Umbilical cord (tissue), 2 donors: ENCODE measurements at places on chromosomes 7 and 10.

DNA sequence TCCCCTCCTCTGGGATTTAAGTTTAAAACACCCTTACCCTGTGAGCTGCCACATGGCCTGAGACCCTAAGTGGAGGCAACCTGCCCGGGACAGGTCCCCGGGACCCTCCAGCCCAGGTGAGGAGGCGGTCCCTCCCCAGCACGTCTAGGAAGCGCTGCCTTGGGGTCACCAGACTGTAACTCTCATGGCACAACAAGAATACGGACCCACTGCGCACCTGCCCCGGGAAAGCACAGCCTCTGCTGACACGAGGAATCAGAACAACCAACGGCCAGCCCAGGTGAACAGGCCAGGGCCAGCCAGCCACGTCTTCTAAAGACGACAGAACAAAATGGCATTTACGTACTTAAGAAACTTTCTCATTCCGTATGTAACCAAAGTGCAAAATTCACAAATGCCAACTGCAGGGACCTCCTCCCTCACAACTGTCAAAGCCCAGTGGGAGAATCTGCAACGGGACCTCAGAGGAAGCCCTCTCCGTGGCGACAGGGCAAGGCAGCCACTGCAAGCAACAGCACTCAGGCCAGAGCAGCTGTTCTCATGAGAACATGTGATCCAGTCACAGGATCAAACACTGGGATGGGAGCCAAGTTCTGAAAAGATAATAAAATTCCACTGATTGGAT lies 208.4 kb downstream of the DIP2C start:
- DNase-seq = peak; percentile 38

- no peak for DNase-seq
These were observed 205.4 kb downstream of the ZEB1 start for GRCh38 chr10:31524460-31524859.

DNA sequence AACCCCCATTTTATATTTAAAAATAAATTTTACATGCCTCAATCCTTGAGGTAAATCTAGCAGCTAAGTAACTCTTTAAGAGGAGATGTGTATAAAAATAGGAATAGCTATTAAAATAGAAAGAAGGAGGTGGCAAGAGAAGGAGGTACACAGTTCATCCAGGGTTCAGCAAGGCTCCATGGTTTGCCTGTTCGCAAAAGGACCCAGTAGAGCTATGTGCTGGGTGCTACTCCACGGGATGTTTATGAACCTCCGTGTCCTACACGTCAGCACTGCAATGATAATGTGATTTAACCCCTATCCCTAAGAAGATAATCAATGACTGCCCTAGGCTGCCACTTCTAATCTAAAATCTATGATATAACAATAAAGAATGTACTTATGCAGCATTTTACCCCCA lies 926 bp upstream of the DENND11 start:
- no peak for DNase-seq

DNA sequence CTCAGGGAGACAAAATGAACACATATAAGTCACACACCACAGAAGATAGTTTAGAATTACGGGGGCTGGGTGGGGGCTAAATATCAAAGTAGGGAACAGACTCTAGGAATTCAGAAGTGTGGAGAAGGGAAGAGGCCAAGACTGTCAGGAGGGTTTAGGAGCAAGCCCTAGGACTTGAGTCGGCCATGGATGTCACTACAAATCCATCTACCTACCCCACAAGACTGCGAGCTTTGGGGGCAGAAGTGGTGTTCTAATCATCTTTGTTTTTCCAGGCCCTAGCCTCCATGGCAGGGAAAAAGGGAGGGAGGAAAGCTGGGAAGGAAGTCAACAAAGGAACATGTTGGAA lies 5.8 kb upstream of the ARHGAP19 start:
- no peak for DNase-seq

DNA sequence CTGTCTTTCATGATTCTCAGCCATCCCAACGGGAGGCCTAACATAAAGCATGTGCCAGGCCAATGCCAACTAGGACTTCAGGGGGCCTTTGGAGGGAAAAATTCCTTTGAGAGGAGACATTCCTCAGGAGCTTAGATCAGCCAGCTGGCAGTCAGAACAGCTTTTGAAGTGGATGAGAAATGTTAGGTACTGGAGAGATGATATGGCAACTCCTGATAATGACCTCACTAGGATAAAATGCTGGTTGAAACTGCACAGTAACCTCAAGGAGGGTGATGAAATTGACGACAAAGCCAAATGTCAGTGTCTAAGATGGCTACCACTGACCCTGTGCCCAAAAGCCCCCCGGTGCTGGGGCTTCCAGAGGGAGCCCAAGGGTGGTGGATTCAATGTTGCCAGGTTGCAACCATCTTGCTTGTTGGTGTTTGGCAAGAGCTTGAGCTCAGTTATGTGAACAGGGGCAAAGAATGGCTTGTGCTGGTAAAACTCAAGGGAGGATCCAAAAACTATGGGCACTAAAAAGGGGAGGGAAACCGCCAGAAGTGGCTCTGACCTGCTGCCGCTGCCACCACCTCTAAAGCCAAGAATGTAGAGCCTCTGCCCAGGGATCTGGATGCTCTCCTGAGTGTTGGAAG lies 121.2 kb downstream of the UBE2H start:
- peak; percentile 82 for DNase-seq

DNA sequence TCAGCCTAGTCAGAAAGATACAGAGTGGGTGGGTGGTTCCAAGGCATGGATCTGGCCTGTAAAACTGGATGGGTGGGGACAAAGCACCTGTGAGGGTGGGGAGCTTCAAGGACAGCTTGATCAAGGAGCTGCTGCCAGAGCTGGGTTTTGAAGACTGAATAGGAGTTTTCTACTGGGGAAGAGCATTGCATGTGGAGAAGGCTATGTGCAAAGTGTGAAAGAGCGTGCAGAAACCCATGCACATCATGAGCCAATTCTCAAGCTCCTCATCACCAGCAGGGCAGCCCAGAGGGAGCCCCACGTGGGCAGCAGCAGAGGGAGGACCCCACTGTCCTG lies 58.6 kb downstream of the PDGFA start:
- DNase-seq = no peak

DNA sequence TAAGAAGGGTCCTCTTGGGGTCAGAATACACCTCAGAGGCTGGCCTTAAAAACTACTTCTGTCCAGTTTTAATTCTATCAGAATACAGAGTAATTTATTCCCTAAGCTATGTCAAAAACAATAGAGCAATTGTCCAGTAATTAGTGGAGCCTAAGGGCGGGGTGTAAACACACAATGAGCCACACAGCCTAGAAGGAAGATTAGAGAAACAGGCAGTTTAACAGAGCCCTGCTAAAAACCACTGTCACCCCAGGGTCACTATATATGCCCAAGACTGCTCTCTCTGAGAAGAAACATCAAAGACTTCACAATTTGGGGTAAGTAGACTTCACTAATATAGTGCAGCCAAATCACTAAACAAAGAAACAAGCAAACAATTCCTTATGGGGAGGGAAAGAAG lies 27.2 kb upstream of the WNT2 start:
- no peak for DNase-seq

GRCh38 chr7:47792521-47793121 lies 155.6 kb downstream of the PKD1L1 start:
- no peak for DNase-seq

DNA sequence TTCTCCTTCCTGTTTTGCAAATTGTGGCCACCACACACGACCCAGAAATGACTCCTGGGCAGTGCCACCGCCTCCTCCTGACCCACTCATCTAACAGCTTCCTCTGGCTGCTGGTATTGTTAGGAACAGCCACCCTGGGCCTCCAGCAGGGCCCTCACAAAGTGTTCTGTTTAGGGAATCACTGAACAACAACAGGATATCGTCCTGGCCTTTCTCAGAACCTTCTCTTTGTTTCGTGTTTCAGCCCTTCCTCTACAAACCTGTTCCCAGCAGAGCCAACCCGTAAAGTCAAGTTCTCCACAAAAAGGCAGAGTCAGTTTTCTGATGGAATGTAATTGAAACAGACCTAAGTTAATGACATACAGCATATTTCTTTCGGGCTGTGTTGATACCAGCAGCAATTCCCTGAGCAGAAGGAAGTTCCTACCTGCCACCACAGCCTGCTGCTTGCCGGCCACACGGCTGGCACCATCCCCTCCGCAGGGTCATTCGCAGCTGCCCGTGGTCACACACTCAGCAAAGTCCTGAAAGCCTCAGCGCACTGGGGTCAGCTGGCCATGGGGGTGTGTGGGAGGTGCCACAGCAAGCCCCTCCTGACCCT lies 91.7 kb upstream of the PITRM1 start:
- peak; percentile 25 for DNase-seq

DNA sequence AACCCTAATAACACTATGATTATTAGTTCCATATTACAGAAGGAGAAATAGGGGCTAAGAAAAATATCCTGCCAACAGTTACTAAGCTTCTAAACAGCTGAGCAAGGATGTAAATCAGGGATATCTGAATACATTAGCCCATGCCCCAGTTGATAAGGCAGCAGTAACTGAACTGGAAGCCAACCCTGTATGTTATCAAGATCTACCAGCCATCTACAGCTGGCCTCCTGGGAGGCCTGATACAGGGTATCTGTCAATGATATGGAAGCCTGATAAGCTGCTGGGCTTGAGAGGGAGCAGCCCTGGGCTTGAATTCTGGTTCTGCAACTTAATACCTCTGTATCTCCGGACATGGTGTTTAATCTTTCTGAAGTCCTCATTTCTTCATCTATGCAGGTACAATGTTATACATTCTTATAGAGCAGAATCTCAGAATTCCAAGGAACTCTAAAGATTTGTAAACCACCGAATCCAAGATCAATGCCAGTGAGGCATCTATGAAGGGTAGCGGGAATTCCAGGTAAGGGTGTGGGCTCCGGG lies 37.9 kb upstream of the AFAP1L2 start:
- DNase-seq = no peak

GRCh38 chr10:125300937-125301336 lies 140.6 kb upstream of the CTBP2 start:
- DNase-seq = peak; percentile 54

- DNase-seq = no peak
These were observed 159.2 kb downstream of the NEURL1 start for GRCh38 chr10:103652599-103653281.

DNA sequence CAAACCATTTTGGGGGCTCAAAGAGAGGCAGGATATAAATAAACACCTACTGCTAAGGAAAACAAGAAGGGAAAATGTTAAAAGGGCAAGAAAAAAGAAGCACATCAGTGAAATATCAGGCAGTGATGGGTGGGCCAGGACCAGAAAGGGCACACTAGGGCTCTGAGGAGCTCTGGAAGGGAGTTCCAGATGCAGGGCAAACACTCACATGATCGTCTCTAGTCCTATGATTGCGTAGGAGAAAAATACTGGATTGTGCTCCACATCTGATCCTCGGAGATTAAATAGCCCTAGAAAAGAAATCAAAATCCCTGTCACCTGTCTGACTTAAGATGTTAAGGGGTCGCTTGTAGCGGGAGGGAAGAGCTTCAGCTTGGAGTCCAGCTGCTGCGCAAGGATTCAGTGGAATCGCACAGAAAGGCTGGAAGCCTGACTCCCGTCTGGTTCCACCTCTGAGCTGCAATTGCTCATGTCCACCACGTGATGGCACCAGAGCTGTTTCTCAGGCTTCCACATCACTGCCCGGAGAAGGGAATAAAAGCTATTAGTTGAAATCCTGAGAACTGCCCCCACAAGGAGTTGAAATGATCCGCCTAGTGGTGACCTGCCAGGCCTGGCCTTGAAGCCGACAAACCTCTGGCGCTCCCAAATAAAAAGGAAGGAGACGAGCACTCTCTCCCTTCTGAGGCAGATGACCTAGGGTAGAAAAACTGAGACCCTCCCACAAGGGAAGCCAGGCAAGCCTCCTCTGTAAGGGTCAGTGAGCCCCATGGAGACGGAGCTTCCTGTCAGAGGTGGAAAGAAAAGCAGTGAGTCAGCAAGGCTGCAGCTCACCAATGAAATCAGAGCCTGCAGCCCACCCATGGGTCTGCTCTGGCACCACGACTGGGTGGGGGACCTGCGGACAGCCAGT lies 39.2 kb downstream of the XPNPEP1 start:
- DNase-seq = peak; percentile 88

GRCh38 chr7:155188357-155188756 lies 109.3 kb upstream of the INSIG1 start:
- DNase-seq = no peak

DNA sequence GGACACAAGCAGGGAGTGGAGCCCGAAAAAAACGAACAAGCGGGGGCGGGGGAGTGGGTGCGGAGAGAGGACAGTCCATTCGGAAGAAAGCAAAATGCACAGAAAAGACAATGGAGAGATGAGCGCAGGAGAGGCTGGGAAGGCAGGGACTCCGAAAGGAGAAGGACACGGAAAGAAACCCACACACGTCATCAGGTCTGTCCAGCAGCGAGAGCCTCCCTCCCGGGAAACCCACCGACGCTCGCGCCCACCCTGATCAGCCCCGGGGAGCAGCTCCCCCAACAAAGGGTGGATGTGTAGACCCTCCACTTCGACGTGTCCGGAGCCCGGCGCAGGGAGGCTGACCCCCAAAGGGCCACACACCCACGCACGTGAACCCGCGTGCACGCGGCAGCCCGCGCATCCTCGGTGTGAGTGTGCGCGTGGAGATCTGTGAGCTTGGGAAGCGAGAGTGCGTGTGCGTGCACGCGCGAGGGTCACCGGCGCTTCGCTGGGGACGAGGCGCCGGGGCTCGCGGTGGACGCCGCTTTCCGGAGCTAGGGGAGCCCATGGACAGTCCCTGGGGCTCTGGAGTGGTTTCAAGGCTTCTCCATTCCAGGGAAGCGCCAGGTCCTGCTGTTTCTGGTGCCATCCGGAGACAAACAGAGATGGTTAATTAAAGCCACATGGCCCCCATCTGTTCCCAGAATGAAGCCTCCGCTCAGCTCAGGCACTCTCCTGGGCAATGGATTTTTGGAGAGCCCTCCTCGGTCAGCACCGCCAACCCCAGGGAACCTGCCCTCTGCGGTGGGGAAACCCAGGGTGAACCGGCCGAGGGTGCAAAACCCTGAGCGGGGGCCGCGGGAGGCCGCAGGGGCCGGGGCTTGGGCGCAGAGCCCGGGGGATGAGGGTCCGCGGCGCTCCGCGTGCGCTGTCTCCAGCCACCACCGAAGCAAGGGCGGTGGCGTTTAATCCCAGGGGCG lies 916 bp downstream of the LAMB1 start:
- DNase-seq = no peak
